DND-41 (cell line): ENCODE measurements at places on chromosomes 5 and 9.
A peak's percentile ranks its signal among the peaks of the same experiment; 100 is the strongest.

- peak; percentile 61 for DNase-seq
These were observed 36.7 kb upstream of the ARRDC3 start for GRCh38 chr5:91419571-91420537.

DNA sequence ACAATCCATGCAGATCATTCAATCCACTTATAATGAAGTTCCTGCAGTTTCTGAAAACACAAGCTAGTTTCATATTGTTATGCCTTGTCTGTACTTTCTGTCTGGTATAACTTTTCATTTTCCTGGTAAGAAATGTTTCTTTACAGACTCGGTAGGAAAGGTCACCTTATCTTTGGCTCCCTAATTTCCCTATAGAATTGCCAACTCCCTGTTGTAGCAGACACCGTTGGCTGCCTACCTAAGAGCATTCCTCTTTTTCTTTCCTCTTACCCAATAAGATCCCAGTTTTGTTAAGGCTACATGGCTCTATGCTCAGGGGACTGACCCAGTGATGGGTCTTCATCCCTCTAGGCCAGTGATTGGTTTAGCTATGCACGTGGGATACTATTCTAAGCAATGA is 6.2 kb upstream of the ARHGEF37 start:
- DNase-seq: no peak

DNA sequence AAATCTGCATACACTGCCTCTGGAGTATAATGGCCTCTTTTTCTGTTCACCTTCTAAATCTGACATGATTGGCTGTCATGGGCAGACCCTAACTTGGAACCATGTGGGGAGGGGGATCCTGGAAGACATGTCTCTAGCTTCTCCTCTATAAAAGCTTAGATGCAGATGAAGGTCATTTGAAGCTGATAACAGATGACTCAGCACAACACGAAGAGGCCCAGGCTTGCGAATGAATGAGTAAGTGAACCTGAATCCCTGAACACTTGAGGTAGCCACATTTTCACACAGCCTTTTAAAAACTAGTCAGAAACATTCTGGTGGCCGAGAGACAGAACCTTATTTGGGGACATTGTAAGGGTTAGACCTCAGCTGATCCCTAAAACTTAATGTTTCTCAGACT is 282.6 kb downstream of the ELAVL2 start:
- no peak for DNase-seq

DNA sequence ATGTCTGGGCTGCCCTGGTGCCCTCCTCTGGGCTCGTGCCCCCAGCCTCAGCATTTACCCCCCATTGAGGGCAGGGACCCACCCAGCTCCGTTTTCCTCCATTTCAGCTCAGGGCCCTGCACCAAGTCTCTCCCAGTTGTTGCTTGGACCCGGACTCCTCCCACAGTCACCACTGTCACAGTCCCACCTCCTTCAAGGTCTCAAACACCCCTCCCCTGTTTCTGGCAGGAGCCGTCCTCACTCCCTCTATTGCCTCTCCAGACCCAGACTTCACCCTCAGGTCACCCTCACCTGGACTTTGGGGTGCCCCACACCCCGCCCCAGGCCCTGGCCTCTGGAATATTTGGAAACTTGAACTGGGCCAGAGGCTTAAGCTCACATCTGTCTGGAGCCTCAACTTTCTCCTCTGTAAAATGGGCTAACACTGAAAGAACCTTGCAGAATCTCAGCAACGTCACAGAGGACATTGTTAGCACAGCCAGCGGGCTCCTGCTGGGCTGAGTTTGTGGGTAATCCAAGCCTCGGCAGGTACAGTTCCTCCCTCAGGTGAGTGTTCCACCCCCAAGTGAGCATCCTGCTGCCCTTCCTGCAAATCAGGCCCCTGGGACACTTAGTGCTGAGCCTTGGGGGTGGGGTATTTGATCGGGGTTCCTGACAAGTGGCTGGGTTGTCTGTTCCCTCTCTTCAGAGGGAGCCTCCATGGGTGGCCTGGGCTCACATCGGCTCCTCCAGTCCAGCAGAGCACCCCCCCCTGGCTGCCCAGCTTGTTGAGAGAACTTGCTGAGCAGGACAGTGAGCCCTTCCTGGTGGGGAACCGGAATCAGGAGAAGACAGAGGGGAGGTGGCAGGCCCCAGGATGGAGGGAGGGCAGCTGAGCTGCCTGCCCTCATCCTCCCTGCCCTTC is 130.1 kb downstream of the C9orf50 start:
- no peak for DNase-seq

GRCh38 chr5:128574041-128574440 is 36.0 kb upstream of the FBN2 start:
- DNase-seq: no peak

GRCh38 chr9:130129432-130130061 is 42.7 kb upstream of the NCS1 start:
- DNase-seq: no peak

GRCh38 chr5:170225326-170226128 is 7.3 kb upstream of the C5orf58 start:
- peak; percentile 74 for DNase-seq

- no peak for DNase-seq
These were observed 913.8 kb downstream of the TLE1 start for GRCh38 chr9:80775530-80775929.

DNA sequence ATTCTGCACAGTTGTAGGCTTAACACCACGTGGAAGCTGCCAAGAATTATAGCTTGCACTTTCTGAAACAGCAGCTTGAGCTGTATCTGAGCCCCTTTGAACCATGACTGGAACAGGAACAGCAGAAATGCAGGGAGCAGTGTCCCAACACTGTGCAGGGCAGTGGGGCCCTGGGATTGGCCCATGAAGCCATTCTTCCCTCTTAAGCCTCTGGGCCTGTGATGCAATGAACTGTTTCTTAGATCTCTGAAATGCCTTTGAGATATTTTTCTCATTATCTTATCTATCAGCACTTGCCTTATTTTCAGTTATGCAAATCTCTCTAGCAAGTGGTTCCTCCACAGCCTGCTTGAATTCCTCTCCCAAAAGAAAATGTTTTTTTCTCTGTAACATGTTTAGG is 87.0 kb upstream of the MTAP start:
- no peak for DNase-seq

DNA sequence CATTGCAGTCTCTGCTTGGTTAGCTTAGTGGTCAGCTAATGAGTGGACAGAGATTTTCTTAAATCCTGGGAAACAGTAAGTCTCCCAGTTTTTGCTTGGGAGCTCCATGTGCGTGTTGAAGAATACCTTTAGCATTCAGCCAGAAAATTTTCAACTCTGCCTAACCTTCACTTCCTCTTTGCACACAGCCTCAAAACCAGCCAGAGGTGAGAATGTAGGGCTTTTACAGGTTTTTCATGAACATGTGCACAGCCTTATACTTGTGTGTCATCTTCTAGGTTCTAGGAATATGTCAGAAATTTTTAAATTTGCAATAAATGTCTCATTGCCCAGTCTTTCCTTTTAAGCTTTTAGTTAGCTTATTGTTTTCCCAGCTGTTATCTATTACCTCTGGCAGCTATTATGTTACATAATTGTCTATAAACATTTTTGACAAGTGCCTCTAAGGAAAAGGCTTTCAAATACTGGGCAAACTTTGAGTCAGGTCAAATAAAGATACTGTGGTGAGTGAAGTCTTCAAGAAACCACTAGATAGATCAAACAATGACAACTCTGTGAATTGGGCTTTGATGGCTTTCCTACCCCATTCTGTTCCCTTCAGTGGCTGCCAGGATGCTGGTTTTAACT is 12.7 kb downstream of the ADGRV1 start:
- no peak for DNase-seq

DNA sequence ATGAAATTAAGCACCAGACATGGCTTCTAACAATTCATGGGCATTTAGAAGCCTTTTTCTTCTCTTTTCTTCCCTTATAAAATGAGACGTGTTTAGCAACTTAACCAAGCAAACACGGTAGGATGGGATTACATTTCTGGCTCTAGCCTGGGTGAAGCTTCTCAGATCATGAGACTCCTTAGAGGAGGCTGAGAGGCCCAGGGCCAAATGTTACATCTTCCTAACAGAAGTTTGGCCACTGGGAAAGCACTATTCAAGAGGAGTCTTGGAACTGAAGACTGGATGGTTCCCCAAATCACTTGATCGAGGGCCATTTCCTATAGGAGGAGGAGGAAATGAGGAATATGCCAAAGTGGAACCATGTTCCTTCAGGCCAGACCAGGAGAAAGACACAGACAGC is 1.9 kb downstream of the GABRP start:
- DNase-seq: no peak
